ENCODE measurements at places on chromosomes 1 and 21.

- DNase-seq: no peak
Measured at GRCh38 chr1:9340864-9341263, 48.2 kb downstream of the SPSB1 start.

GRCh38 chr1:36199934-36200741 lies 24.1 kb upstream of the THRAP3 start:
- no peak for DNase-seq

DNA sequence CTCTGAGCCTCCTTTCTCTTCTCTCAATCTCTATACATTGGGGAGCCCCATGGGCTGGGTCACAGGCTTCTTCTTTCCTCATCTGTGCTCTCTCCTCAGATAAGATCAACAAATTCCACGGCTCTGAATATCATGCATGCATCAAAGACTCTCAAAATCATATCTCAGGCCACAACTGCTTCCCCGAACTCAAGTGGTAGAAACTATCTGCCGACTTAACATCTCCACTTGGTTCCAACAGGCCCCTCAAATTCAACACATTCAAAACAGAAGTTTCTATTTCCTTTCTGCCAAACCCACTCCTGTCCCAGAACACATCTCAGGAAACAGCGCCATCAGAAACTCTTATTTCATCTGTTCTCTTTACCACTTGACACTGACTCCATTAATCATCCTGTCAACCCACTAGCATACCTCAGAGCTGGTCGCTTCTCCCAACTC lies 16.7 kb downstream of the DDX59 start:
- DNase-seq: no peak

DNA sequence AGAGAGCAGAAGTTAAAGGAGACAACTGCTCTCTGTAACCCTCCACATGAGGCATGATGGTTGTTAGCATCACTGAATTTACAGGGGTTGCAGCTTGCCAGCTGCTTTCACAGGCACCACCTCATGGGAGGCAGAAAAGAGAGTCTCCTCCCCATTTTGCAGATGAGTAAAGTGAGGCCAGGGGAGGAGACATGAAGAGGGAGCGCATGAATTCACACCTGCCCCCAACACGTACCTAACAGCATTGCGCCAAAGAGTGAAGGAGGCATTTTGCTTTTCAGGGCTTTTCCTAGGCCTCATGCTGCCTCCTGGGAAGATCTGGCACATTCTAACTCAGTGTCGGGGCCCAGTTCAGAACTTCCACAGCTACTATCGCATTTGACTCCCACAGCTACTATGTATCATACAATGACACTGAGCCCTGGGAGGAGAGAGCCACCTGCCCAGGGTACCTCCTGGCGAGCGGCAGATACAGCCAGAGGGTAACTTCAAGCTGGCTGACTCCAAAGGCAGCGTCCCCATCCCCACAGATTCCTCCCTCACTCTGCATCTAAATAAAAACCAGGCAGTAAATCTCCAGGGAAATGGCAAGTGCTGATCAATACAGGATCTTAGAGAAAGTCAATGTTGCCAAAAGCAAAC lies 34.0 kb downstream of the GLIS1 start:
- DNase-seq: no peak

DNA sequence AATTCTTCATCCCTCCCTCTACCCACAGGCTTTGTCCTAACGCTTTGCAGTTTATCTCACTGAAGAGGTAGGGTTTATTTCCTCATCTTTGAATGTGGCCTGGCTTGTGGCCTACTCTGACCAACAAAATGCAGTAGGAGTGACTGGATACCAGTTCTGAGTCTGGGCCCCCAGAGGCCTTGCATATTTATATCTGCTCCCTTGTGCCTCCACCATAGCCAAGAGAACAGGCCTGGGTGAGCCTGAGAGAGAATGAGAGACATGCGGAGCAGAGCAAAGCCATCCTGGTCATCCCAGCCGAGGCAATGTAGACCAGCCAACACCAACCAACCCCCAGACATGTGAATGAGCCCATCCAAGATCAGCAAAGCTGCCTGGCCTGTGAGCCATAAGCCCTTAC lies 30.3 kb downstream of the SMIM12 start:
- peak; percentile 29 for DNase-seq

DNA sequence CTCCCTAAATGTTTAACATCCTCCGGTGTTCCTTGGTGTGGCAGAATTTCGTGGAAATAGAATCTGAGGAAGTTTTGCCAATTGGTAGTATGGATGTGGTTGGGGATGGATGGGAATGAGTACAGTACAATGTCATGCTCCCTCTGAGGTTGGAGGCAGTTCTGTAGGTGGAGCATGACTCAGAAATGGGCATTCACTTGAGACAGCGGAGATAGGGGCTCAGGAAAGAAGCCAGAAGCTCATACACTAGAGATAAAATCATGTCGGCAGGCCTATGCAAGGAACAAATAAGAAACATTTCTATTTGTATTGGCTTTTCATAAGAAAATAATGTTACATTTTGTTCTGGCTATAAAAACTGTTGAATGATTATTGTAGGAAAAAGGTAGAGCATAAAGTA lies 196.0 kb downstream of the URB2 start:
- no peak for DNase-seq

DNA sequence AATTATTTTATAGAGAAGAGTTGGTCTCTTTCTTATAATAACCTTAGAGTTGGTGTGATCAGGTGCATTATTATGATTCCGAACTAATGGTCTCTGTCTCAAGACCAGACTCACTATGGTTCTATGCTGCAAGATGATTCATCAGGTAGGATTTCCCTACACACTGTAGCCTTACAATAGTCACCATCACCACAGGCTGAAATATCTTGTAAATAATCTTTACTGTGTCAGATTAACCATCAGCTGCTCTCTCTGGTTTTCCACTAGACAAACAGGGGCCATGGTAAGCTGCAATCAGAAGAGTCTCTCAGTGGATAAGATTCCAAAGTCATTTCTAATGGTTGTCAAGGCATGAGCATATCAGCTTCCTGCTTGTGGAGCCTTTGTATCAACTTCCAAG lies 4.4 kb upstream of the GBP4 start:
- no peak for DNase-seq

- no peak for DNase-seq
Measured at GRCh38 chr21:39216290-39216689, 33.0 kb upstream of the PSMG1 start.

- peak; percentile 37 for DNase-seq
Measured at GRCh38 chr1:3174487-3175247, 105.7 kb downstream of the PRDM16 start.

DNA sequence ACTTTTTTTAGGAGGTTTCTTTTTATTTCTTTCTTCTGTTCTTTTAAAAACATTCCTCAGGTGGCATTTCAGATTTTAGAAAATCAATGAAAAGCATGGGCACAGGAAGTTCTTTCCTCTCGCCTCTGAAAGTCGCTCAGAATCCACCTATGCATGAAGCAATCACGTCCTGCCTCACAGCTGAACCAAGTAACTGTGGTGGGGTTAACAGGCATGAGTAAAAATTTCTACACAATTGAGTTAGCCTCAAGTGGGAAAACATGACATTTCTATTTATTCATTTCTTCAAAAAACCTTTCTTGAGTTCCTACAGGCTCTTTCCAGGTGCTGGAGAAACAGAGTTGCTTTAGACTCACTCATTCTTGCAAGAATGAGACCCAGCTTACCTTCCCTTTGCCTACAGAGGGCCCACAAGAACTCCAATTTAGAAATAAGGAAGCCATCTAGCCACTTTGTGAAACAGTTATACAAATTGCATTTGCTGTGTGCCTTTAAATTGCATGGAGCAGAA lies 508.9 kb upstream of the PKN2 start:
- DNase-seq: no peak

DNA sequence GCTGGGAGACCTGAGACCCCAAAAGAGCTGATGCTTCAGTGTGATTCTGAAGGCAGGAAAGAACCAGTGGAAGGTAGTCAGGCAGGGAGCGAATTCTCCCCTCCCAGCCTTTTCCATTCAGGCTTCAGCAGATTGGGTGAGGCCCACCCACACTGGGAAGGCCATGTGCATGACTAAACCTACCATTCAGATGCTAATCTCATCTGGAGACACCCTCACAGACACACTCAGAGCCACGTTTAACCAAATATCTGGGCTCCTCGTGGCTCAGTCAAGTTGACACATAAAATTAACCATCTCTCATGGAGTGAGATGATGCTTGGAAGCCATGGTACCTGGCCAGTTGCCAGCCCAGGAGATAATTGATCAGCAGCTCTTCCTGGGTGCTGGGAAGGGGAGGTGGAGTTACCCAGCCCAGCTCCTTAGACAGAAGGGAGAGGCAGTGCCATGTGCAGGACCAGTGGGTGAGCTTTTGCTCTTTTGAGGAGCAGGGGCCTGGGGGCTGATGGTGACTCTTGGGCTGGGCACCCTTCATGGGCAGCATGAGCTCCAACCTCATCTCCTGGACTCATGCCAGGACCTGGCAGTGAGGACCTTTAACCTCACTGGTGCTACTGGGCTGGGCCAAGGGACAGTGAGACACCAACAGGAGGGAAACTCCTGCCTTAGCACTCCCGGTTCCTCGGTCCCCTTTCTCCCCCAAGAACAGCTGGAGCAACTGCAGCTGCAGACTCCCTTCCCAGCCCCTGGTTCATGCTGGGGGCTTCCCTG lies 89.0 kb upstream of the ACTL8 start:
- no peak for DNase-seq

DNA sequence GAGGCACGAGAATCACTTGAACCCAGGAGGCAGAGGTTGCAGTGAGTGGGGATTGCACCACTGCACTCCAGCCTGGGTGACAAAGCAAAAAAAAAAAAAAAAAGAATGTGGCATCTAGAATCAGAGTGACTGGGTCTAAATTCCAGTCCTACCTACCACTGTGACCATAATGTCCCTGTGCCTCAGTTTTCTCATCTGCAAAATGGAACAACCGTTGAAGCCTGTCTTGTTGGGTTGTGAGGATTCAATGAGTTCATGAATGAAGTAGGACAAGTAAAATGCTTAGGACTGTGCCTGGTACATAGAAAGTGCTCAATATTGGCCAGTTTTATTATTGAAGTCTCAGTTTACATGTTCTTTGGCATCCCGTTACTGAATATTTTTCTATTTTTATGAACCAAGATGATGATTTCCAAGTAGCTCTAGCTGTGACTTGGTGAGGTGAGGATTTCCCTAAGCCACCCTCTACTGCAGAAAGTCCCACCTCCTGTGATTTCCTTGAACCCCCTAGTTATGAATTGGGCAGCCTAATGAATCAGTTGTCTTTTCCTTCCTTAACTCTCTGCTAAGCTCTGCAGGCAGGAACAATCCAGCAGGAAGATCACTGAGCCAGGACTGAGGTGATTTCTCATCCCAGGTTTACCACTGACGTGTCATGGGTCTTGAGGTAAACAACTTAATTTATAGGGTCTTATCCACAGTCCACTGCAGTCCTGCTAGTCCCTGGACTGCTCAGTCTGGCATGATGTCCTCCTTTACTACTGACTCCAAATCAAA lies 18.9 kb upstream of the MEAF6 start:
- DNase-seq: no peak

DNA sequence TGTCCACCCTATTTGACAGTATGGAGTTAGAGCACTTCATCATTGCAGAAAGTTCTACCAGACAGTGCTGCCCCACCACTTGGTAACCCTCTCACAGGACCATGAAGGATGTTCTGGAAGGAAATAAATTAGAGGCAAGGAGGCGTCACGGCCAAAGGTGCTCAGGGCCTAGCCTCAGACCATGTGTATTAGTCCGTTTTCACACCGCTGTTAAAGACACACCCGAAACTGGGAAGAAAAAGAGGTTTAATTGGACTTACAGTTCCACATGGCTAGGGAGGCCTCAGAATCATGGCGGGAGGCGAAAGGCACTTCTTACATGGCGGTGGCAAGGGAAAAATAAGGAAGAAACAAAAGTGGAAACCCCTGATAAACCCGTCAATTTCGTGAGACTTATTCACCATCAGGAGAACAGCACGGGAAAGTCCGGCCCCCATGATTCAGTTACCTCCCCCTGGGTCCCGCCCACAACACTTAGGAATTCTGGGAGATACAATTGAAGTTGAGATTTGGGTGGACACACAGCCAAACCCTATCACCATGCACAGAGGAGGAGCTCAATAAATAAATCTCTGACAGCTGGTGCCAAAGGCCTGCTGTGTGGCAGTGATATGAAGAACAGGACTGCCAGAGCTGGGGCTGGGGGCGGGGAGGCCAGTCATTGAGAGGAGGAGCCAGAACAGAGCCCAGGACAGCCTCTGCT lies 75.8 kb downstream of the FHAD1 start:
- DNase-seq: no peak

DNA sequence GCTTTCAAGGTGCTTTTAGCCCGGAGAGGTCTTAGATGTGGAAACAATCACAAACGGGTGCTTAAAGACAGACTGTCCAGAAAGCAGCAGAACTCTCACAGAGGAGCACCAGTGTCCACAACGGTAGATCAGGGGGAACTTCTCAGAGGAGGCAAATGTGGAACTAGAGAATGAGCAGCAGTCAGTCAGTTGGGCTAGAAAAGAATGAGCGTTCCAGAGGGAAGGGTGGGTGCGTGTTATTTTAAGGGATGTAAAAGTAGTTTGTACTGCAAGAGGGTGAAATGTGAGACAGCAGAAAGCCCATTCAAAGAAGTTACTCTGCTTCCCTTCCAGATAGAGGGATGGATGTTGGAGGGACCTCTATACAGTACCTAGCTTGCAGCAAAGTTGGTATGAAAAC lies 30.9 kb downstream of the RGS5 start:
- no peak for DNase-seq

GRCh38 chr21:35231090-35231489 lies 182.0 kb upstream of the RUNX1 start:
- DNase-seq: no peak

DNA sequence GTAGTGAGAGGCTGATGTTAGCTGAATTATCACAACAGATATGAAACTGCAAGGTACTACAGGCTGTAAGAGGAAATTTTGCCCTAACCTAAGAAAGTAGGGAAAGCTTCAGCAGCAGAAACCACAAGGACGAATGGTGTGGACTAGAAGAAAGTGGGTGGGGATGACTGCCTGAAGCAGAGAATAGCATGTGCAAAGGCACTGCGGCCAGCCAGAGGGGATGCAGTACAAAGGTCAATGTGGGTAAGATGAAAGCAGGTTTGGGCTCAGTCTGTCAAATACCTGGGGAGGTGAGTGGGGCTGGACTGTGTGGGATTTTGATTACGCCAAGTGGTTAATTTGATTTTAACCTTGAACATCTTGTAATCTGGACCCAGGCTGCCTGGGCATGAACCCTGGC lies 199.3 kb upstream of the GALNT2 start:
- no peak for DNase-seq

- DNase-seq: no peak
Measured at GRCh38 chr1:115262886-115263285, 75.2 kb downstream of the NGF start.

DNA sequence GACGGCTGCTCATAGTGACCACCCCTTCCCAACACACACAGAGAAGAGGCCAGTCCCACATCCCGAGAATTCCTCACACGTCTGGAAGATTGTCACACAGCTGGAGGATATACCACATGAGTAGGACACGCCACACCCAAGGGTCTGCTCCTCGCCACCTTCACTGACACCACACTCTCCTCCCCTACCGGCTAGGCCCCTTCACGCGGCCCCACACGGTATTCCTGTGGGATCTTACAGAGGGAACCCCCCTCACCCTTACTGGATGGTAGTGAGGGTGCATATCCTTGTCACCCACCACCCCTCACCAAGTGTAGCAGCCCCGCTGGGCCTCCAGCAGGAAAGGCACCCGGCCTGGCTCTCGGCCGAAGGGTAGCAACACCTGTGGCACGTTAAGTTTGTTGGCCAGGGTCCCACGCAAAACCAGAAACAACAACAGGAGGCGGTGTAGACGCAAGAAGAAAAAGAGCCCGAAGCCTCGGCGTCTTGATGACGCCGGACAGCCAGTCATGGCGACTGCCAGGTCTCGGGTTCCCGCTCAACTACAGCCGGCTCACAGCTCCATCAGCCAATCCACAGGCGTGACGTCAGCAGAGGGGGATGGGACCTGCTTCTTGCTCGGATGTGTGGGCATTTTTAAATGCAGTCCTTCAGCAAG lies at the start of gene NUP210L:
TSS of gene NUP210L (minus strand) at position 540 of the 658 bp plus-strand sequence.
- DNase-seq: peak; percentile 40
